ENCODE measurements at places on chromosomes 13 and 19.

DNA sequence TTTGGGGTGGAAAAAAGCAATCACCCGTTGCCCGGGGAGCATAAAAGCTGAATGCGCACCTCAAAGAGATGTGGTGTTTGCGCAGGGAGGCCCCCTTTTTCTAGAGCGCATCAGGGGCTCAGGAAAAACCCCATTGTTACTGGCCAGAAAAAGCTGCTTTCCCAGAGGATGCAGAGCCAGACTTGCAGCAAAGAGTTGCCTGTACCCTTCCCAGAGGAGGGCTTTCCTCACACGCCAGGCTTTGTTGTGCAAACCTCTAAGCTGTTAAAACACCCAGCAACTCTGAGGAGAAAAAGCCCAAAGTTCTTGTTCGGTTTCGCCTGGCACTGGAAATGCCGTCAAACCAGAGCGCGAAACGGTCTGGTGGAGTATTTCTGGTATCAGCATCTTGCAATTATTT is 29.3 kb downstream of the GSX1 start:
- no peak for ATAC-seq

GRCh38 chr19:18742838-18743783 is 48.0 kb downstream of the COMP start:
- peak; percentile 43 for ATAC-seq

- ATAC-seq: no peak
Observed at GRCh38 chr19:56900573-56901097, 60.1 kb upstream of the PEG3 start.

GRCh38 chr13:41401366-41401765 is 56.0 kb upstream of the RGCC start:
- ATAC-seq: no peak

GRCh38 chr13:31947105-31947504 is 84.5 kb upstream of the FRY start:
- ATAC-seq: no peak

GRCh38 chr13:46181840-46182490 is at the start of gene LCP1:
LCP1 (minus strand) TSS chr13:46182177; CDS start chr13:46159662, 22,515 bp downstream.
- ATAC-seq: peak; percentile 69

DNA sequence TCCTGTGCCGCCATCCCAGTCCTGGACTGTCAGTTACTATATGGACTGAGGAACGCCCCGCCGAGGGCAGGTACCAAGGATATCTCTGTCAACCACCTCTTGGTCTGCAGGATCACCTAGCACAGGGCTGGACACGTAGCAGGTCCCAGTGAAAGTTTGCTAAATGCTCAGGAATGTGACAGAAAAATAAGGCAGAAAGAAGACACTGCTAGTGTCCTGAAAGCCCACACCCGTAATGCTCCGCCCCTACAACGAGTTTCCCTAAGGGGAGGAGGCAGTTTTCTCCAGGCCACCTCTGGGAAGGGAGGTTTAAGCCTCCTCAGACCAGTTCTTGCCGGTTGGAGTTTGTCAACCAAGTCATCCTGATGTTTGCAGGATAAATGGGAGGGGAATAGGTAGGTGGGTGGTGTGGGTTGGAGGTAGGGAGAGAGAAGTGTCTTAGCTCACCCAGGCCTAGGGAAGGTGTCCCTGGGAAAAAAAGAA is 1.7 kb upstream of the SERTAD3 start:
- ATAC-seq: no peak

DNA sequence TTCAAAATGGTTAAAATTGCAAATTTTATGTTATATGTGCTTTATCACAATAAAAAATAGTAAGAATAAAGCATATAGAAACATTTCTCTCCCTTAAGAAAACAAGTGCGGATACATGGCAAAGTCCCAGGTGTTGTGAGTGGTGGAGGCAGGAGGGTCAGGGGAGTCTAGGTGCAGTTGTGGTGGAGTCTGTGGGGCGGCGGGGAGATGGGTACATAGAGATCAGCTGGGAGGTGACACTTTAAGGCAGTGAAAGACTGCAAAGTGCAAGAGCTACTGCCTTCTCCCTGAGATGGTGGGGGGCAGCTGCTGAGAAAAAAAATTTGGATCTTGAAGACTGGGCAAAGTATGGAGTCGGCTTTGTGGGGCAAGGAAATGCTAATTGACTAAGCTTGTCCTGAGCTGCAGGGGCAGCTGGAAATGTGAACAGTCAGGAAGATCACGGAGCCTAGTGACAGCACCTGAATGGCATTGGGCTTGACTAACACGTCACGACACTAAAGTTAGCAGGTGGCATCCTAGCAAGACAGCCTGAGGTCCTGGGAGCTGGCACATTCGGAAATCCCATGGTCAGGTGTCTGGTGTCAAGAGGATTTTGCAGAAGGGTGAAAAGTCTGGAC is 72.9 kb upstream of the IRS2 start:
- ATAC-seq: no peak

DNA sequence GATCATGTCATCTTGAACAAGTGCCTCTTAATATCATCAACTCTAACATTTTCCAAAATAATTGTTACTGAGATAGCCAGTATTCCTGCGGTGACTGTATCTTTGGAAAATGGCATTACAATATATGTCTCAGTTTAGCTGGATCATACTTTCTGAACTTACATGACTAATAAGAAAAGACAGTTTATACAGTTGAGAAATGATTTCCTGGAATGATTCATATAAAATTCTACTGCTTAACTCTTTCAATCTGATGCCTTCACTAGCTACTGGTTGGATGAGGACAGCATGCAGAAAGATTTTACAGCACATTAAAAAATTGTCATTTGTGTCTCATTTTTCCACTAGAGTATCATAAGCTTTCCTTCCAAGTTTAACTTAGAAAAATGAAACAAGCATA is 302.1 kb downstream of the PCDH17 start:
- no peak for ATAC-seq

- ATAC-seq: no peak
Observed at GRCh38 chr13:46844431-46844830, 47.5 kb upstream of the ESD start.

DNA sequence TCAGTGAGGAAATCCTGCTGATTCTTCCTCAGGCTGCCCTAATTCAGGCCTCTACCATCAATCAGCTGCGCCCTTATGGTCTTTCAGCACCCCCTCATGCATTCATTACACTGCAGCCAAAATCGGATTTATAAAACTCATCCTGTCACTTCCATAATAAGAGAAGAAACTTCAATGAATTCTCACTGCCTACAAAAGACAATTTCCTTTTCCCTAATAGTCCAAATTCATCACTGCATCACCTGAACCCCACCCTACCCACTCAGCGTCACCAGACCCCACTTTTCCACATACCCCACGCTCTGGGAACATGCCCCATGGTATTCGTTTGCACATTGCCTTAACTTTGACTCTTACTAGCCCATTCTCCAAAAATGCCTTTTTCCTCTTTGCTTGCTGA is 92.0 kb downstream of the C13orf42 start:
- ATAC-seq: no peak

DNA sequence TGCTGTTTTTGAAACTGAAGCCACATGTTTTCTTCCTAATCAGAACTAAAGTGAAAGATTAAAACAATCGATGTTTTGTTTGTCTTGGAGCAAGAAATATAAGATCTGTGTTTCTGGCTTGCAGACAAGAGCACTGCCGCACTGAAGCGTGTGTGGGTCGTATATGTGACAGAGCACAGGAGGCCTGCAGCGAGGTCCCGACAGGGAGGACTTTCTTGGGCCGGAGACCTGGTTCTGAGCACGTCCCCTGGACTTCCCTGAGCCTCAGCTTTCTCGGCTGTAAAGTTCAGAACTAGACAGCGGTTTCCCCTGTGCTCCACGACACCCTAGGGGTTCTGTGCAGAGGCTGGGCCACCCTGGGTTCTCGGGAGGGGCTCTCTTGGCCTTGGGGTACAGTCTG is 60.5 kb downstream of the GADD45B start:
- no peak for ATAC-seq

DNA sequence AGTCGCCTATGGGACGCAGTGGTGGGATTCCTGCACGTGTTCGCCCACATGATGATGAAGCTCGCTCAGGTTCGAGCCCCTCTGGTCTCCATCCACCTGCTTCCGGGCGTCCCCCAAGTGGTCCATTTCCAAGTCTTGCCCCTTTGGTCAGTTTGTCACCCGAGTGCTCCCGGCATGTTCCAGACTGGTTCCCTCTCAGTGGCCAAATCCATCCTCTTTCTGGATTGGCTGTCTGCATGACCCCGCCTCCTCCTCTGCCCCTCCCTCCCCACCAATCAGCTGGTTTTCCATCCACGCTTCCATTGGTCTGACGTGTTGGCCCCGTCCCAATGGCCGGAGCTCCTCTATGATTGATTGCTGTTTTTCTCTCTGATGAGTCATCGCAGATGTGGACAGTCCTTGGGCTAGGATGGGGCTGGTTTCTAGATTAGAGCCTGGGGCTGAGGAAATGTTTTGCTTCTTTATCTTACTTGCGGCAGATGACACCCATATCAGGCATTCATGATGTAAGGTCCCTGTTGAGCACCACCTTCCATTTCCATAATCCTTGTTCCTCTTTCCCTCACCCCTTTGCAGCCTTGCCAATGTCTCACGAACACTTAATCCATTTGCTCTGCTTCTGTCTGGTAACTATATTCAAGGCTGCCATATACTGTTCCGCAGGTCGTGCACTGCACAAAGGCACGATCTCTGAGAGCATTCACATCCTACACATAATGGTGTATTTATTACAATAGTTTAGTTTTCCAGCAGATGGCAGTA is 73.8 kb downstream of the MAP4K1 start:
- ATAC-seq: peak; percentile 84

DNA sequence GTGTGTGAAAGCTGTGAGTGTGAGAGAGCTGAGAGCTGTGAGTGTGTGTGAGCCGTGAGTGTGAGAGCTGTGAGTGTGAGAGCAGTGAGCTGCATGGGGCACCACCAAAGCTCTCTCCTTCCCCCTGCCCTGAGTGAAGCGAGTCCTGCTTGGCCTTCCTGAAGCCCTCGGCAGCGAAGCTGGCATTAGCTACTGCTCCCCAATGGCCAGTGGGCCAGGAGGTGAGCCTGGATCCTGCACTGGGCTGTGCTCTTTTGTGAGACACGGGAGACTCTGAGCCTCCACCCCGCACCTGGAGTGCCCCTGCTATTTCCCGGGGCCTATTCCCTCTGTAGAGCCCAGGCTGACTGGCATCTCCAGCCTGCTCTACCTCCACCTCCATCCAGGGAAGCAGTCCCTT is 51.5 kb downstream of the HSPH1 start:
- ATAC-seq: no peak

DNA sequence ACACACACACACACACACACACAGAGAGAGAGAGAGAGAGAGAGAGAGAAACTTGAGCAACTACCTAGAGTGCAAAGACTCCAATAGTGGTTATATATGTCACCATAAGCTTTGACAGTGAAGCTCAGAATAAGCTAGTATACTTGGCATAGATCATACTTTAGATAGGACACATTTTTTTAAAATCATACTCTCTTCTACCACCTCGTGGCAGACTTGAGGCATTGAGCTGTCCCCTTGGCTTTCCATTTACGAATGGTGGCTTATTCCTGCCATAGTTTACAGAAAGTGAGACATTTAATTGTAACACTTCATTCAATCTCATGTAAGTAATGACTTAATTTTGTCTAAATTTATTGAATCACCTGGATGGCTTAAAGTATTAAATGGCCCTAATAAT is 108.2 kb downstream of the EDNRB start:
- peak; percentile 31 for ATAC-seq

- ATAC-seq: no peak
Observed at GRCh38 chr19:58279925-58280316, 1.2 kb downstream of the ZNF8 start.

DNA sequence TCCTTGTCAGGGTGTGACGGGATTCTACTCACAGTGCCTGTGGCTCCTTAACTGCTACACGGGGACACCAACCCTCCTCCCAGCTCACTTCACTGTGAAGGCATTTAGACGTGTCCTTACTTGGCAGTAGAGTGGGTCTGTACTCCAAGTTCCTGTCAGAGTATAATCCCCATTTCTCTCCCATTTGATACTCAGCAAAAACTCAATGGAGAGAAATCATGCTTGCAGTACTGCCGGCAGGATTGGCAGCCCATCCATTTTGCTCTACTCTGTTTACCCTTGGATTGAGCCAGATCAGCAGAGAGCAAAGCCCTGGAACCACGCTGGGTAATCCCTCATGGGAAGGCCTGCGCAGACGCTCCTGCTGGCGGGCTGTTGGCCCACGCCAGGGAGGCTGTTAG is 28.9 kb downstream of the ARL11 start:
- ATAC-seq: peak; percentile 87

GRCh38 chr13:106182404-106182803 is 353.1 kb downstream of the EFNB2 start:
- peak; percentile 57 for ATAC-seq

DNA sequence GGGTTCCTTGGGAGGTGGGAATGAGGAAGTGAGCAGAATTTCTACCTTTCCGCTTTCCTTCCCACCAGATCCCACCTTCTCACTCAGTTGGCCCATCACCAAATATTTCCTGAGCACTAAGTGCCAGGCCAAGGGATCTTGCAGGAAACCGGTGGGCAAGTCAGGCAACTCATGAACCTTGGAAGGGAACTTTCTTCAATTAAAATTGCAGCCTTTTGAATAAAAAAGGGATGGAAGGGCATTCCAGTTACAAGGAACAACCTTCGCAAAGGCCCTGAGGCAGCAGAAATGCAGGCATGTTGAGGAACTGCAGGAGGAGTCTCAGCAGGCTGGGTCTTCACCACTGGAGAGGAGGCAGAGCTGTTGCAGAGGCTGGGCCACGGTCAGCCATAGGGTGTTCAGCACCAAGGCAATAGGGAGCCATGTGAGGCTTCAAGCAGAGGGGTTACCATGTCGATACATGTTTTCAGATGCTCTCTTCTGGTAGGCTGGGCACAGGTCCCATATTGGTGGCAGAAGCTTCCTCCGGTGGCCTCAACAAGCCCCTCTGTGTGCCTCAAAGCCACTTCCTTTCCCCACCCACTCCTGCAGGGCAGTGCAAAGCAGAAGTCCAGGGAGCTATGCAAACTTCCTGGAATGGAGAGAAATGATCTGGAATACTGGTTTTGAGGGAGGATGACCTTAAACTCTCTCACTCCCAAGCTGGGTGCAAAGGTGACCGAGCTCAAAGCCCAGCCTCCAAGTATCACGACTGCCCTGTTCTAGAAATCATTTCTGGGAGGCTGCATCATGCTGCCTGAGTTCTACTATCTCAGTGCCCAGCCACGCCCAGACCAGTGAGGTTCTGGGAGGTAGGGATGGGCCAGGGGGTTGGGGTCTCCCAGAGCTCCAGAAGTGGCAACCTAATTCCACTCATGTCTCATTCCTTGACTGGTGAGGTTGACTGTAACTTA is at the start of gene FUT6:
Gene FUT6 (minus strand): TSS at position 638 of the 953 bp plus-strand sequence. CDS start 7,135 bp downstream, outside the sequence.
- peak; percentile 4 for ATAC-seq

GRCh38 chr13:75309981-75310580 is 171.9 kb downstream of the TBC1D4 start:
- no peak for ATAC-seq

Measured in esophagus mucosa (tissue), 1 donor.